ENCODE measurements at places on chromosomes 6 and 20.

DNA sequence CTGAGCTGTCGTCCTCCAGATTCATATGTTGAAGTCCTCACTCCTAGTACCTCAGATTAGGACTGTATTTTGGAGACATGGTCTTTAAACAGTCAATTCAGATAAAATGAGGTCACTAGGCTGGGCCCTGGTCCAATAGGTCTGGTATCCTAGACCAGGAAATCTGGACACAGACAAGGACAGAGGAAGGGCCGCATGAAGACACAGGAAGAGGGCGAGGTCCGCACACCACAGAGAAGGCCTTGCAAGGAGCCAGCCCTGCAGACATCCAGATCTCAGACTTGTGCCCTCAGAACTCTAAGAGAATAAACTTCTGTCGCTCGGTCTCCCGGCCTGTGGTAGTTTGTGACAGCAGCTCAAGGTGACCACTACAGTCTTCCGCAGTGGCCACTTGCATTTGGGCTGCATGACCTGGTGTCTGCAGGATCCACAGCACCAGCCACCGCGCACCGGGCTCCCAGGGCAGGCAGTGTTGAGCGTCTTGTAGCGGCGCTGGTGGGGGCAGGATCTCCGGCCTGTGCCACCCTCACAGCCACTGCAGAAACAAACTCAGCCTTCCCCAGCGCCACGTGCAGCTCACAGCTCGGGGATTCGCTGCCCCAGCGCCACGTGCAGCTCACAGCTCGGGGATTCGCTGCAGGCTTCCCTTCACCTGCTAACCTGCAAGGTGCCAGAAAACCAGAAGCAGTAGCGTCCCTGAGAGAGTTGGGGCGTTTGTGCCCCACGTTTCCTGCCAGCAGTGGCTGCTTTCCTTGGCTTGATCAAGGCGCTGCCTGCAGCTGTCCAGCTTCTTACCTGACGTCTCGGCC lies 6.0 kb upstream of the RBM38 start:
- no peak for DNase-seq

DNA sequence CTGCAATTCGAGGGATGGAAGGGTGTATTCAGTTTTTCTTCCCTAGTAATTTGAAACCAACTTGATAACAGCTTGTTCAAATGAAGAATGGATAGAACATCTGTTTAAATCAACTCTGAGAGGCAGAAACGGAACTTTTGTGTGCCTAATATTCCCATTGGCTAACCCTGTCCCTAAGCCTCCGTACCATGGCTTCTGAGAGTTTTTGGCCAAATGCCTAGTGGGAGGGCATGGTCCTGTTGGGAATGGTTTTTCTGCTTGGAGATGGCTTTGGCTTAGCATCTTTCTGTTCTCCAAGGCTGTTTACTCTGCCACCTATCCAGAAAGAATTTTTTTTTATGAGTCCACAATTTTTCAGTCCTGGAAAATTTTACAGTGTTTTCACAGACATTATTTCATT lies 126.7 kb upstream of the MLIP start:
- no peak for DNase-seq

- DNase-seq, result no peak
Observed at GRCh38 chr6:125869427-125869826, 78.7 kb downstream of the NCOA7 start.

- no peak for DNase-seq
Observed at GRCh38 chr20:46022411-46023147, 6.4 kb upstream of the SLC12A5 start.

- DNase-seq, result no peak
Observed at GRCh38 chr6:2958776-2959175, 12.6 kb downstream of the SERPINB6 start.

- no peak for DNase-seq
Observed at GRCh38 chr6:12291071-12291838, 1.1 kb downstream of the EDN1 start.

GRCh38 chr6:170416959-170417606 lies 110.5 kb downstream of the FAM120B start:
- no peak for DNase-seq

DNA sequence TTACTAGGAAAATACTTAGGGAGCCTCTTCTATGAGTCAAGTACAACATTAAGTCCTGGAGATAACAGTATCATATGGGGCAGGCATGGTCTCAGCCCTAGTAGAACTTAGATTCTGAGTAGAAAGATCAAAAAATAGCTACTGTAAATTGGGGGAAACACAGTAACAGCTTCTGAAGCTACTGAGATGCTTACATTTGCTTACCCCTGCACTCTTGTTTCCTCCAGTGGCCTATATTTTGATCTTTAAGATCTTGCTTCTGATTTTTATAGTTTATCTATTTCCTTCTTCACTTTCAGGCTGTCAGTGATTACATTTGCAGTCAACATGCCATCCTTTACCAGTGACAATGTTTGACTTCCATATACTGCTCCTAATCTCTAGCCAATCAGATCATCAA lies 35.3 kb downstream of the HIVEP2 start:
- no peak for DNase-seq

- no peak for DNase-seq
Observed at GRCh38 chr6:52190409-52190808, 4.2 kb downstream of the IL17A start.

DNA sequence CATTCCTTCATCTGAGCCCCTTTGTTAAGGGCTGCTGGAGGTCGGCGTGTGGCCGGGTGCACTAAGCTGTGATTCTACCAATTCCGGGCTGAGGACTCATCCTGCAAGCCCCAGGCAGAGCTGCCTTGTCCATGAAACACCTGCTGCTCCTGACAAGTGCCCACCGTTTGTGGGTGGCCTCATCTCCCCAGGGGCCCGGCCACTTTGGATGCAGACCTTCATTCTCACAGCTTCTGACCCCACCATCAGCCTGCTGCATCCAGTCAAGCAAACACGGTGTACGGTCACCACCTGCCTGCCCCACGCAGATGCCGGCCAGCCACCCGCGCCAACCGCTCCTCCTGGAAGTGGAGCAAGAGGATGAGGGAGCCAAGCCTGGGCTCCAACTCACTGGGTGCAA lies 382.7 kb downstream of the THBS2 start:
- DNase-seq, result no peak

DNA sequence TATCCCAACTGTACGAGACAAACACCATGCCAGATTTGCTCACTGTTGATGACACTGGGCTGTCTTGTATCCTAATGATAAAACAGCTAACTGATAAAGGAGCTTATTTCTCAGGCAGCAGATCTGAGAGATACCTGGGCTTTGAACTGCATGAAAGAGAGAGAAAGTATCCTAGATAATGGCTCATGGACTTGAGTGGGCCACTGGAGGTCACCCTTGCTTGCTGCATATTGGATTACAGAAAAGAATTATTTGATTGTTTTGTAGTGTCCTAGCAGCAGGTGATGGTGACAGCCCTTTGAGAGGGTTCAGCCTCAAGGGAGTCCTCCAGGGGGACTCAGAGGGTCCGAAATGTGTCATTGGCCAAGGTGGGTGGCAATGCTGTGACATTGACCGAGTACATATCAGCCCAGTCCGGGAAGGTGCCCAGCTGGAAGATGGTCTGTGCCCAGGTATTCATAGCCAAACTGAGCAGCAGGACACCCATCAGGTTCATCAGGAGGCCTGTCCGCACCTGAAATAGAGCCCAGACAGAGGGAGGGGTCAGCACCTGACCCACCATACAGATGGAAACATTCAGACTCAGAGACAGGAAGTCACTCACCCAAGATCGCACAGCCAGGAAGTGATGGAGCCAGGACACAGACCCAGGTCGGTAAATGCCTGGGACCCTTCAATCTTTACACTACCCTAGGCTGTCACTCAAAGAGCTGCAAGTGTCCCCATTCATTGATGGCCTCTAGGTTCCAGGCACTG lies 9.4 kb upstream of the OCSTAMP start:
- no peak for DNase-seq

- DNase-seq, result no peak
Observed at GRCh38 chr6:32194825-32195651, 2.6 kb upstream of the GPSM3 start.

- DNase-seq, result no peak
Observed at GRCh38 chr6:157184202-157185015, 138.9 kb downstream of the TMEM242 start.

- DNase-seq, result no peak
Observed at GRCh38 chr6:137805622-137806021, 61.4 kb upstream of the TNFAIP3 start.

DNA sequence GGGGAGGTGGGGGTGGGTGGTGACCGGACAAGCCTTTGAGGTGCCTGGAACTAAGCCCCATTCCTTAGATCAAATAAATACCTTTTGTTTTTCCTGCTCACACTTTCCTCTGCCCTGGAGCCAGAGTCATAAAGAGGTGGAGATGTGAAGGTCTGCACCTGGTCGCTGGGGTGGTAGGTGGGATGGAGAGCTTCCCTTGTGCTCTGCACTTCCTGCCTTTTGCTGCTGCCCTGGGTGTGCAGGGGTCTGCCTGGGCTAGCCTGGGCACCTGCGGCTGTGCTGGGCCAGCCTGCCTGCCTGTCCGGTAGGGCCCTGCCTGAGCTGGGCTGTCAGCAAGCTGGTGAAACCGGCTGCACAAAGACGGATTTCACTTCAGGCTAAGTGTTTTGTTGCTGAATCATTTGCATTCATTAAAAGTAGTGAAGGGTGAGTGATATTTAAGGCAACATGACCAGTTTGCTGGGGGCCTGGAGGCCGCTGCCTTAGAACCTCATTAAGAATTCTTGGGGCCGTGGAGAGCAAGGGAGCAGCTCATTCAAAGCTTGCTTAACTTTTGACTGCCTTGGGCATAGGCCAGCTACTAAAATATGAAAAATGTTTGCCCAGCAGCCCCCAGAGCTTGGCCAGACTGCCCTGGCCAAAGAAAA lies 20.5 kb downstream of the PTK7 start:
- no peak for DNase-seq

GRCh38 chr20:8749986-8750385 lies 318.9 kb upstream of the PLCB4 start:
- DNase-seq, result no peak

- no peak for DNase-seq
Observed at GRCh38 chr20:11207749-11208502, 534.1 kb upstream of the JAG1 start.

DNA sequence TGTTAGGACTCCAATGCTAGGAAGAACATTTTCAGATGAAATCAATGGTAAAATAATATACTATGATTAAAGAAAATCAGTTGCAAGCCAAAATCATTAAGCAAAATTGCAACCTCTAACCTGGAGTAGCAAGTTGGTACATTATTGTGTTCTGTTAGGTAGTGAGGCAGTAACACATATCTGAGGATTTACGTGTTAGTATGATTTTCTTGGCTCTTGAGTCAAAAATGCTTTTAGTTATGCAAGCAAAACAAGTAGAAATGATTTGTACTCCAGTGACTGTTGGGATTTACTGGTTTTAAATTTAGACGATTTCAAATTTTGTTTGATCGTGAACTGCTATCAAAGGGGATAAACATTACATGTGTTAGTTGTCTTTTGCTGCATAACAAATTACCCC lies 293.0 kb upstream of the BTBD3 start:
- DNase-seq, result no peak

DNA sequence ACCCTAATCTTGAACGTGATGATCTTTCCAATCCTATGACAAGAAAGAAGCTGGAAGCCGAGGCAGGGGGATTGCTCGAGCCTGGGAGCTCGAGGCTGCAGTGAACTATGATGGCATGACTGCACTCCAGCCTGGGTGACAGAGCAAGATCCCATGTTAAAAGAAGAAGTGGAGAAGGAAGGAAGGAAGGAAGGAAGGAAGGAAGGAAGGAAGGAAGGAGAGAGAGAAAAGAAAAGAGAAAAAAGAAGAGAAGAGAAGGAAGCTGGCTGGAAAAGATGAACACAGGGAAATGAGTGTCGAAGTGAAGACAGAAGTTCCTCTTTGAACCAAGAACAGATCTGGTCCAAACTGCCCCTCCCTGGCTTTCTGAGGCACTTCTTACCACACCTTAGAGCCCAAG lies 136.0 kb upstream of the PRND start:
- DNase-seq, result no peak

DNA sequence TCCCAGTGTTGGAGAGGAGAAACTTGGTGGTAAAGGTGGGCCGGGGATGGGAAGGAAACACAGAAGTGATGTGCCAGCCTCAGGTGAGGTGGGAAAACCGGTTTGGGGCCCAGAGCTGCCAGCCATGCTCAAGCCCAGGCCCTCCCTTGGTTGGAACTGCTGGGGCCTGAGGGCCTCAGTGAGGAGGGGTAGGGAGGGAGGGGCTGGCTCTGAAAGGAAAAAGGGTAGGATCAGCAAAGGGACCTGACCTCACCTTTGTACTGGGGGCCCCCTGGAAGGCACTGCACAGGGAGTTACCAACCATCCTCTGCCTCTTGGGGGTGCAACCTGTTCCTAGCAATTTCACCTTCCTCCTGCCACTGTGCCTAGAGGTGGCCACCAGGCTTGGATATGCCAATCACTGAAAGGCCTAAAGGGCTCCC lies 1.8 kb upstream of the SPEF1 start:
- no peak for DNase-seq

DNA sequence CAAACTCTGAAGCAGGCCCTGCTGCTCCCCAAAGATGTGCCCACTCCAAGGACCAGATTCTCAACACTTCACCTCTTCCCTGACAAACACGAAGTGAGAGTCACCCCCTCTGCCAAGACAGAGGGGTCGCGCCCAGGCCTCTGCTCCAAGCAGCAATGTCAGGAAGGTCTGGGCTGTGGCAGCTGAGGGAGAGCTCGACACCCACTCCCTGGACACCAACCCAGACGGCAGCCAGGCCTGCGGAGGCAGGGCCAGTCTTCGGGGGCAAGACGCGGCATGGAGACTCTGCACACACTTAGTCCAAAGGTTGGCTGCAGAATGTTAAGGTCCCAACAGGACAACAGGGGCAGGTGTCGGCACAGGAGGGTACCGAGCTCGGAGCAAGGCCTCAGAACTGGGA lies 144.2 kb downstream of the DLL1 start:
- DNase-seq, result no peak

- DNase-seq, result no peak
Observed at GRCh38 chr6:51094271-51094670, 275.6 kb downstream of the TFAP2B start.

DNA sequence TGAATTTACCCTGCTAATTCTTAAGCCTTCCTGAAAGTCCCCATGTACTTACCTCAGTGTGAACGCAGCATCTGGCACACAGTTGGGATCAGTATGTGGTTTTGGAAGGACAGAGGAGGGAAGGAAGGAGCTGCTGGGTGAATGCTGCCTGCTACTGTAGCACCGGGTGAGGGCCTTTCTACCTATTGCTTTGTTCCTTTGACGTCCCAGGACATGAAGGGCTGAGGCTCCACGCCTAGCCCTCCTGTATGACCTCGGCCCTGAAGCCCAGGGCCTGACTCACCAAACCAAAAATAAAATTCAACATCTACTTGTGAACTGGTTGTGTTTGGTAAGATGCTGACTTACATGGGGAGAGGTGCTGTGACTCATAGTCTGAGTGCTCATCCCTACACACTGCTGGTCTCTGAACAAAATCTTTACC lies 51.1 kb downstream of the ARID1B start:
- no peak for DNase-seq
